ENCODE measurements at places on chromosomes 13 and 19.

DNA sequence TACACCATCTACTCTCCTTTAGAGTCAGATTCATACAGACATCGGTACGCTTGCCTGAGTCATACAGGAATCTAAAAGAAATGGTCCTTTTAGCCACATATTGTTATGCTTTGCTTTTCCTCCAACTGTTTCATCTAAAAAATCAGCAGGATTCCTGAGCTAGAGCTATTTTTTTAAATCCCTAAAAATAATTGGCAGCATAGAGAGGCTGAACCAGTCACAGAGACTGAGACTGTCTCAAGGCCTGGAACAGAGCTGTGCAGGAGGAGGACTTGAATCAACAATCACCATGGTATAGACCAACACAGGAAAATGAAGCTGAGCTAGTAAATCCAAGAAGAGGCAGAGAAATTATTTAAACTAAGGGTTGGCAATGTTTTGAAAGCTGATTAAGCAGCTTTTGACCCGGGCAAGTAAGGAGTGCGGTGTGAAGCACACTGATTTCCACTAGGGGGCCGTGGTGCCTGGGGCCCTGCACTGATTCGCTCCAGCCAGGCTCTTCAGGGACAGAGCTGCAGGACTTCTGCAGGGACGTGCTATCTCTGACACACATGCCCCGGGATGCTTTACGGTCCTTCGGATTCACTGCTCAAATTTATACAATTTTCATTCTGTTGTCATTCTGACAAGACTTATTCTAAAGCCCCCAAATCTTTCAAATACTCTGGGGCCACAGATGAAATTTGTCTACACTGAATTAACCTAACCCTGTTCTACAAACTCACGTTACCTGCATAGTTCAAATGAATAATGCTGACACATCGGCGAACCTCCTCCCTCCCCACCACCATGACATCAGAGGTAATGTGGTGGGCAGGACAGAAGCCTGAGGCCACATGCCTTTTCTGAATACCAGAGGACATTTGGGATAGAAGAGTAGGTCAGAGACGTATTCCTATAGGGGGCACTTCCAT lies 87.6 kb upstream of the SLC15A1 start:
- no peak for DNase-seq

DNA sequence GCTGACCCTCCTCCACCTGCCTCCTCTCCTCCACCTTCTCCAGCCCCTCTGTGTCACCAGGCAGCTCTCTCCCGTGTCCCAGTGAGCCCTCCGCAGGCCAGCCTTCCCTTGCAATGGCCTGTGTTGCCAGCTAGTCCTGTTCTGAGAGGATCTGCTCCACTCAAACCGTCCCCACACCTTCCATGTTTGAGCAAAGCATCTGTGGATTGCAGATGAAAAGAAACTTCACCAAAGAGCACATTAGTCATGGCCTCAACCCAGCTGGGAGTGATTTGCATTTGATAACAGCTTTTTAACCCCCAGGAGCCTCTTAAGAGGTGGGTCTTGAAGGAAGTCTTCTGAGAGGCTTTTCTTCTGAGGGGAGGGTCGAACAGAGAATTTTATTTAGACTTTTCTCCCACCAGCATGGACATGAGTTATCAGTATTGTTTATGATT lies 72.8 kb downstream of the COL4A2 start:
- DNase-seq = no peak

DNA sequence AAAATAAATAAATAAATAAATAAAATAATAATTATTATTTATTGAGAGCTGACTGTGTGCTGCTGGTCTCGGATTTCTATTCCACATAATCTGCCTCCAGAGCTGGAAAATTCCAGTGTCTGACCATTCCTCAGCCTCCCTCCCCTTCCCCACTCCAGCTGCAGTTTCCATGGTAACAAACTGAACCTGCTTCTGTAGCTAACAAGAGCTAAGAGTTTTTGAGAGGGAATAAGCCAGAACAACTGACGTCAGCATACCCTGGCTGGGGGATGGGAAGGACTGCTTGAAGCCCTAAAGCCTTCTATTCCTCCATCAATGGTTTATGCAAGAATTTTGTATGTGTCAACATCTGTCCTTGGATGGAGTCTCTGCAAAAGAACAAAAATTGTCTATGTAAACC lies 26.0 kb upstream of the PEG3 start:
- DNase-seq = peak; percentile 9

DNA sequence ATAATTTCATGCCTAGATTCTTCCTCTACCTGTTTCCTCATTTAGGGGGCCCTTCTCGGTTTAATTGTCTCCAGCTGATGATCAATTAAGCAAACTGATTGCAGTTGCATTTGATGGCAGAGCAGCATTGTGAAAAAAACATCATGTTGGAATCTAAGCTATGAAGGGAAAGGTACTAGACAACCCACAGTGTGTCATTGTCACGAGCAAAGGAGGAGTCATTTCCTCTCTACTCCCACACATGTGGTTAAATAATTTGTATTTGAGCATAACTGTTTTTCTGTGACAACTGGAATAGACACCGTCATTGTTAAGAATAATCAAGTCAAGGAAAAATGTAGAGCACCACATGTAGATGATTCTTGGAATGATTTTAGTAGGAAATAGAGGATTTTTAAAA lies 240.3 kb downstream of the DCT start:
- DNase-seq = no peak

GRCh38 chr19:53621885-53622740 lies 9.7 kb upstream of the DPRX start:
- DNase-seq = no peak

GRCh38 chr19:39397360-39398296 lies 6.5 kb downstream of the MED29 start:
- DNase-seq = peak; percentile 16

DNA sequence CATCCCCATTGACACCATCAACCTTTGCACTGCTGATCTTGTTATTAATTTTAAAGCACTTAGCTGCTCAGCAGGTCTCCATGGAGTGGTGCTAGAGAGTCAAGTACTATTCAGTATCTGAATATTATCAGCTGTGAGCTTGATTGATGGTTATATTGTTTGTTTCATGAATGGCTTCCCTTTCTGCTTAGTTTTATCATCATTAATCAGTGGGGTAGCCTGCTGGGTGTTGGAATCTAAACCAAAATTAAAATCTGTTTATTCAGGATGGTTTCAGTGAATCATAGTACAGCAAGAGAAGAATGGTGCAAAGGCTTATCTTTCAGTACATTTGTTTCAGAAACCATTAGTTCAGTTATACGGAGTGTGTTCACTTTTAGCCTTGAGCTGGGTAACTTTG lies 42.5 kb upstream of the SCEL start:
- peak; percentile 33 for DNase-seq

GRCh38 chr19:38953677-38954076 lies 21.9 kb downstream of the FBXO17 start:
- no peak for DNase-seq

DNA sequence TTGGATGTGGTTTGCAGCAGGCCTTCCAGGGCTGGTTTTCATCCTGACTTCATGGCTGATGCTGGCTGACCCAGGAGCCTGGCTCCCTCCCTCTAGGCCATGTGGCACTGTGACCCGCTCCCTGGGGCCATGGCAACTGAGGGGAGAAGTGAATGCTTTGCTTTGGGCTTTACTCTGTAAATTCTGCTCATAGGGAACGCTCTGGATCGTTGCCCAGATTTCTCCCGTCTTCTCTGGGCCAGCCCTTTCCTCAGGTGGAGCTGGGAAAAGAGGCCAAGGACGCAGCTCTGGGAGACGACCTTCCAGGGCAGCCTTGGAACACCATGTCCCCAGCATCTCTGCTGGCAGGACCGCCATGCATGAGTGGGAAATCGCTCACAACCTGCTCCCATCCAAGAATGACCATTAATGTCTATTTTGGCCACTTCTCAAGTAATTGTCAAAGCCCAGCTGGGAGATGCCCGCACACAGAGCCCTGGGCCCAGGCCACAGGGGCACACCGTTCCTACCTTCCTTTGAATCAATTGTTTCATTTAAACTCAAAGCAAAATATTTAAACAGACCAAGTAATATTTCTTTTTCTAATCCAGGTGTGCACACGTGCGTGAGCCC lies 321.8 kb downstream of the TEX29 start:
- no peak for DNase-seq

- no peak for DNase-seq
These were observed 10.2 kb downstream of the TSC22D1 start for GRCh38 chr13:44565881-44566280.

DNA sequence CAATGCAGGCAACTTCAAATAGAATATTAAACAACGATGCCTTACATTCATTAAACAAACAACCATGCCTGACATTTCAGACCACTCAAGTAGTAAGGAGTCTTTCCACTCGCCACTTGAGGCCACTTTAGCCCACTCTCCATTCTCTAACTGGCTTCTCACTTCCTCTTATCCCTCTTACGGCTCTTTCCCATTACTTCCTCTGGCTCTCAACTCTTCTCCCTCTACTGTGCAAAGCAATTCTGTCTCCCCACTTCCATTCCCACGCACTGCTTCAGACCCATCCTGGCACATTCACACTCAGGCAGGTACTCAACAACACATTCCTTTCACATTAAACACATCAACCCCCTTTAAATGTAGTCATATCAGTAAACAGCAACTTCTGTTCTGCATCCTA lies 229.8 kb upstream of the IPO5 start:
- DNase-seq = peak; percentile 90

DNA sequence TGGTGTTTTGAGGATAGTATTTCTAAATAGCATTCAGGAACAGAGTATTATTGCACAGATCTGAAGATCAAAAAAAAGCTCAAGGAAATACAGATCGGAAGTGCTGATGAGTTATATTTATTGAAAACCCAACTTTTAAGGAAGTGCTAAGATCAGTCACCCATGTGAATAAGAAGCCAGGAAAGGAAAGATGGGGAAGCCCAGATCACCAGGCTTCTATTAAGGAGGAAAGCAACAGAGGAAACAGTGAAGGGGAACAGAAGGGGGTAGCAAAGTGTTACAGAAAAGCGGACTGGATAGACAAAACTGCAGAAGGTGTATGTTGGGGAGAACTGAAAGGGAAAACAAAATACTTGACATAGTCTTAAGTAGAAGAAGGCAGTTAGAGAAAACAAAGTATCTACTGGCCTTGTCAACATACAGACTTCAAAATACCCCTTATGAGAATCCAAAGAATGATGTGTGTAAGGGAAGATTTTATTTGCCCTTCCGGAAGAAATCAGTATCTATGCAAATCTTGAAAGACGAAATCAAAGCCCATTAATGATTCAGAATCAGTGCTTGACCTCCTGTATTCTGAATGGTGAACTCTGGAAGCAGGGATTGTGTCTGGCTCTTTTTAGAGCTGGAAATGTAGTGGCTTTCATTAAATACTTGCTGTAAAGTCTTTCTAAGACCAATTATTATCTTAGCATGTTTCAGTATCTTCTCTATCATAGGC lies 12.1 kb downstream of the UFM1 start:
- DNase-seq = no peak

- no peak for DNase-seq
These were observed 8.7 kb downstream of the SIRT6 start for GRCh38 chr19:4173479-4174212.

- DNase-seq = no peak
These were observed 1666.0 kb downstream of the EFNB2 start for GRCh38 chr13:104869501-104869900.

- no peak for DNase-seq
These were observed 489.1 kb downstream of the DIAPH3 start for GRCh38 chr13:59674616-59675015.

DNA sequence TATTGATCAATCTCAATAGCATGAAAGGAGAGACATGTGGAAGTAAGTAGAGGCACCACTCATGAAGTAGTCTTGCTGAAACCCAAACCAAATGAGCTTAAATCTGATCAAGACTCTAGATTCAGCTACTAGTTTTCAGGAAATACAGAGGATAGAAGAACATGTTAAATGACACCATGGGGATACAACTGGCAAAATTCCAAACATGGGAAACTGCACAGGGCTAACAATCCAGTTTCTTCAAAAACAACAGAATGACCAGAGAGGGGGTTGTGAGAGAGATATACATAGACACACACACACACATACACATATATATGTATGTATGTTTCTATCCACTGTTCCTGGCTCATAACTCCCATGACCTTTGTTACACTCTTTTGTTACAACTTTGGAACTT lies 44.8 kb downstream of the MRPL57 start:
- no peak for DNase-seq
